A549 treated with GW870086 at 1 μM for 4 hours (cell line): ENCODE measurements at places on chromosomes 5 and 9. TPM values are rescaled to one million over a fixed set of nuclear protein-coding genes. Genes with fewer than 3 reads are reported as not detected.

Gene DAPK1
- 15.1 to 24.8 TPM (median 22.3 TPM) in 5 replicates for total RNA-seq

Gene HTR4
- not detected in 5 replicates for total RNA-seq

Gene PCDHB3
- total RNA-seq: 0.05 TPM in 1 of 5 replicates, not detected in the others

Gene BTNL8
- total RNA-seq: not detected in 5 replicates

Gene GPX3
- total RNA-seq: 15.4 to 22.8 TPM (median 17.9 TPM) in 5 replicates

Gene TAF11L6
- total RNA-seq: not detected in 5 replicates

Gene PCDHB6
- 0.81 to 1.2 TPM (median 0.89 TPM) in 5 replicates for total RNA-seq

Gene ERAP2
- total RNA-seq: 0.84 to 1.9 TPM (median 1.4 TPM) in 5 replicates

Gene GMCL2
- total RNA-seq: not detected in 5 replicates

Gene ASTN2
- 4.3 to 4.8 TPM (median 4.5 TPM) in 5 replicates for total RNA-seq

Gene SLCO4C1
- not detected in 5 replicates for total RNA-seq
